ENCODE measurements at places on chromosomes 4 and X.
A peak's percentile ranks its signal among the peaks of the same experiment; 100 is the strongest.

DNA sequence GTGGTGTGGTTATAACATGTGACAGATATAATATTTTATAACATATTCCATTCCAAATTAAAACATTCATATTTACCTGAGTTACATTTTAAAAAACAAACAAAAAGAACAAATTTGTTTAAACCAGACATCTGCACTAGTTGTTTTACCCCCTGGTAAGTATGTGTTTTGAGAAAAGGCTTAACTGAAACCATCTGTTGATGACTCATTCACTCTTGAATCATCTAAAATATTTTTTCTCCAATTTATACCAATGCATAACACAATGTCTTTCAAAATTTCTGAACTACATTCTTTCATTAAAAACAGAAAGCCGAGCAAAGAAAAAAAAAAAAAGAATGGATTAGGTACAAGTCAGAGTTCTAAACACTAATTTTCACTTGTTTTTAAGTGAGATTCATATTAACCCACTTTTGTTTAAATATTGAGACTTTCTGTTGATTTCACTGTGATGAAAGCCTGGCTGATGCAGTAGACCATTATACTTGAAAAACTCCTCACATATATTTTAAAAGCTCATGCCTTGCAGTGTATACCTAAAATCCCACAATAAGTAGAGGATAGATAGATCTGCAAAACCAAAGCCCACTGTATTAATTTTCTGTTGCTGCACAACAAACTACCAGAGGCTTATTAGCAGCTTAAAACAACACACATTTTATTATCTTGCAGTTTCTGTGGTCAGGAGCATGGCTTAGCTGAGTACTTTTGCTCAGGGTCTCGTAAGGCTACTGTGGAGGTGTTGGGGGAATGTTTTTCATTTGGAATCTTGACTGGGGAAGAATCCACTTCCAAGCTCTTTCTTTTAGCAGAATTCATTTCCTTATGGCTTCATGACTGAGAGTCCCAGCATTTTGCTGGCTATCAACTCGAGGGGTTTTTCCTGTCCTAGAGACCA, 221.5 kb downstream of the PCDH18 start:
- DNase-seq, result no peak

- no peak for DNase-seq
Observed at GRCh38 chr4:101304916-101305315, 42.4 kb downstream of the PPP3CA start.

GRCh38 chrX:12975991-12976558, 1.2 kb downstream of the TMSB4X start:
- DNase-seq, result peak; percentile 12

DNA sequence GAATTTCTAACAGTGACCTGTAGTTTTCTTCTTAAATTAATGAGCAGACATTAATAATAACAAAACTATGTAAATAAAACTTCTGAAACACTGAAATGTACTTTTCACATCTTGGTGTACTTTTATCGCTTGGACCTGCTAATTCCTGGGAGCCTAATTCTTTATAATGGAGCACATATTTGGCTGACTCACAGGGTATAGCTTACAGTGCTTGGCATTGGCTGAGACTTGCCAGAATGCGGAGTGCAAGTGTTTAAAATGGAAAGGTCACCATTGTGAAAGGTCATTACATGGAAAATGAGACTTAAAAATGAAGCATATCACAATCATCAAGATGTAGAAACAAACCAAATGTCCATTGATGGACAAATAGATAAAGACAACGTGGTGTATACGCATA, 137.3 kb upstream of the PDLIM3 start:
- no peak for DNase-seq

DNA sequence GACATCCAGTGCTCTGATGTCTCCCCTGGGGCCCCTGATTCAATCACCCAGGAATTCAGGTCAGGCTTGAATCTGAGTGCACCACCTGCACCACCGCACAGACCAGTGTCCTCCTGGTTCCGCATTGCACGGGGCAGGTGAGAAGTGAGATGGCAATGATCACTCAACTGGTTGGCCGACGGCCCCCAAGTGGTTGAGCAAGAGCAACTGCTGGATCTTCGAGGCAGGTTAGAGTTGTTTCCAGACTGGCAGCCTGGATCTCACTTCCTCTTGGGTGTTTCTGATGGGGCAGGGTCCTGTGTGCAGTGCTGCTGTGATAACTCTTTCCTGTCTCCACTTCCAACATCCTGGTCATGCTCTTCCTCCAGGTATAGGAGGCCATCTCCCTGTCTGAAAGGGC, 50.4 kb downstream of the C4orf50 start:
- no peak for DNase-seq

DNA sequence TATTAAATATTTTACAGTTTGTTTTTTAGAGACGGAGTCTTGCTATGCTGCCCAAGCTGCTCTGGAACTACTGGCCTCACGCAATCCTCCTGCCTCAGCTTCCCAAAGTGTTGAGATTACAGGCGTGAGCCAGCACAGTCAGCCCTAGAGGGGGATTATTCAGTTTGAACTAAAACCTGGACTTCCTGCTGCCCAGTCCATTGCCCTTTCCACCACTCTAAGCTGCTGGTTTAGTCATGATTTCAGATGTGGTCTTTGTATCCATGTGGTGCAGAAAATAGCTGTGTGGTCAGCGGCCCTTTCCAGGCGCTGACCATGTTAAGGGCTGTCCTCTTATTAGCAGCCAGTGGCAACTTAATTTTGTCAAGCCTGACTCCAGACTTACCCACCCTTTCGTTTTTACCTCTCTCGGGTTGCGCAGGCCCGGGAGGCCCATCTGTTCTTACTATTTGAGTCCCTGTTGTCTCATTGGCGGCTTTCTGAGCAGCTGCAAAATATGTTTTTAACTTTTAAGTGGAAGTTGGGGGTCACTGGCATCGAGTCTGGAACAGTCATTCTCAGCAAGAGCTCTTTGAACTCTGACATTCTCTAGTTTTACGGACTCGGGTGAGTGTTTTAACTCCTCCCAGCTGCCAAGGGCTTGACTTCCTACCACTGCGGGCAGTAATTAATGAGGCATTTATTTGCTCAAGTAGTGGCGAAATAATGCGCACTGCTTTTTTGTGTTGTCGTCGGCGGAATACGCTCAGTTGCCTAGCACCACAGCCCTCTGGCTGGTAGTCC, 773 bp upstream of the VMA21 start:
- no peak for DNase-seq

- DNase-seq, result no peak
Observed at GRCh38 chr4:8556341-8557150, 23.6 kb upstream of the GPR78 start.

DNA sequence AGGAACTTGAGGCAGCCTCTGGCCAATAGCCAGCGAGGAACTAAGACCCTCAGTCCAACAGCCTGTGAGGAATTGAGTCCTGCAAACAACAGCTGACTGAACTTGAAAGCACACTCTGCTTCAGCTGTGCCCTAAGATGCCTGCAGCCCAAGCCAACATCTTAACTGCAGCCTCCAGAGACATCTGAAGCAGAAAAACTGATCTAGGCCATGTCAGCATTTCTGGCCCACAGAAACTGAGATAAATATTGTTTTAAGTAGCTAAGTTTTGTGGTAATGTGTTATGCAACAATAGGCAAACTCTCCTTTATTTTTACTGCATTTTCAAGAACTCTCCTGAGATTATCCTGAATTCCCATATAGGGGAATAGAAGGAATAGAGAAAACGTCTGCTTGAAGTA, 24.4 kb upstream of the PIGA start:
- no peak for DNase-seq

DNA sequence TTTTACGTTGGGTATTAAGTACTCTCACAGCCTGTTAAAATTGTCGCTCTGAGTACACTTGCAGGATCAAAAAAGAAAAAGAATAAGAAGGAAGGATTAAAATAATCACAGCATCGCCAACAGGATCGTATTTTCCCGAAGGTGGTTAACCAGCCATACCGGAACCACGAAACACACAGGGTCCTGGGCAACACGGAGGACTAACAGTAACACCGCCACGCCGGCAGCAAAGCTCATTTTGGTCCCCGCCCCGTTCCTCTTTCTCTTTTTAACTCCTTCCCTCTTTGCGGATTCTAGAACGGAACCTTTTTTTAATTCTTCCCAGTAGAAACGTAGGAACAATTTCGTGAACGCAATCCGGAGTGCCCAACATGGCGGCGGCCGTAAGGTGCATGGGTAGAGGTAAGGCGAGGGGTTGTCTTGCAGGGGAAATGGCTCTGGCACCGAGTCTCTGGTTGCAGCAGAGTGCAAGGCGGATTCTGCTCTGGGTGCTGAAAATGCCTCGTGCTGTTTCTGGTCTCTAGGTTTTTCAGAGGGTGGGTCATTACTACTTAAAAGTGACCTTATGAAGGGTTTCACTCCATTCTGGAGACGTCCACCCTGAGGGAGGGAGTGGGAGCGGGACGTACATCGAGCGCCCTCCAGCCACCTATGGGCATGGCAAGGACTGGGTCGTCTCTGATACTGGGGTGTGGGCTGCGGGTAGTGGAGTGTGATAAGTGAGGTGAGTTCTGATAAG, at the start of gene MRPL1:
MRPL1 (plus strand) TSS at position 353 of the 739 bp plus-strand sequence; CDS start at position 372, 19 bp downstream.
- peak; percentile 91 for DNase-seq

DNA sequence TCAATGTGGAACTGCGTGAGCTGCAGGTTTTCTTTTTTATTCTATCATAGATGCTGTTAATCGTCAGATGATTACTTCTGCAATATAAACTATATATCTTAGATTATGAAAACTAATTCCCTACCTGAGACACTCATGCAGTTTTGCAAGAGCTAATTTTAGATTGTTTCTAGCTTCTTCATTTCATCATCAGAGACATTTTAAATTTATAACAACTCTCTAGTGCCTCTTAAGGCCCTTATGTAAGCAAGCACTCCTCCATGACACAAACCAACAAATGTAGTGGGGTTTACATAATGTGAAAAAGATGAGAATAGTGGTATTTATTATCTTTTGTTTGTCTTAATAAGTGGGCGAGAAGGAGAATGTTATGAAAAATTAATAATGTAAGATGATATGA, 170.2 kb upstream of the ETNPPL start:
- DNase-seq, result no peak

All from hematopoietic multipotent progenitor cell treated with erythropoietin and hydrocortisone succinate and interleukin-3 and kit ligand, for 17 days (in vitro differentiated cells).